Activated T-cell treated with anti-CD3 and anti-CD28 coated beads for 48 hours (primary cell): ENCODE measurements at places on chromosomes 13 and 19.

DNA sequence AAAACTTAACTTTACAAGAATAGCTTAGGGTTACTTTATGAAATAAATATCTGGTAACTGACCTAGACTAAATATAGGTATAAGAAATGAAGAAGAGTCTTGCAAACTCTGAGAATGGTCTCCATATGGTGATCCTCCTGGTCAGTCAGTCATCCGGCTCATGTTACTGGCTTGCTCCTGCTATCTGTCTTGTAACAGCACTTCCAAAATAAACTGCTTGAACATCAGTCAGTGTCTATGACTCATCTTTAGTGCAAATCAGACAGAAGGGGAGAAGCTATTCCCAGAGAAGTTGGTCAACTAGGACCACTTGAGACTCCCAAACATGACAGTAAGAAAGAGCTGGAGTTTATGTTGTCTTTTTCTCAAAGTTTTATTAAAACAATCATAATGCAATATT is 1550.9 kb downstream of the PCDH9 start:
- DNase-seq, result no peak

DNA sequence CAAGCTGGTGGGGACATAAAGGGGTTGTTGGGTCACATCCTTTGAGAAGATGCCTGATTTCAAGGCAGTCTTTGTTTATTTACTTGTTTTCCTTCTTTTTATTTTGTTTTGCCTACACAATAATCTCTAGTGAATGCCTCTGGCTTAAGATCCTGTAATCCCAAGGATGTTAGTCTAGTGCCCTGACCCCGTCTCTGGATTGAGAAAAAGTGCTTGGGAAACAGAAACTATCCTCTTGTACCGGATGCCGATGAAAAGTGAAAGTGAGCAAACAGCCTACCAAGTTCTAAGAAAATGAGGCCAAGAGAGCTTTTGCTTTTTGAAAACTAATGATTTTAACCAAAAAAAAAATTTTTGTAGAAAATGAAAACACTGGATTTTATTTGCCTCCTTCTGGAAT is 42.1 kb upstream of the C1QTNF9 start:
- no peak for DNase-seq

- no peak for DNase-seq
Measured at GRCh38 chr13:57946361-57946760, 314.8 kb downstream of the PCDH17 start.

GRCh38 chr19:47021536-47022139 is 2.0 kb downstream of the NPAS1 start:
- DNase-seq, result no peak
